ENCODE measurements at places on chromosomes 2 and 18.

- DNase-seq = no peak
These were observed 15.5 kb upstream of the DAPL1 start for GRCh38 chr2:158779621-158780020.

- no peak for DNase-seq
These were observed 1311.7 kb upstream of the SLC39A10 start for GRCh38 chr2:194345347-194345746.

- no peak for DNase-seq
These were observed 30.1 kb upstream of the ITGA6 start for GRCh38 chr2:172397148-172397834.

- DNase-seq = no peak
These were observed 6.2 kb downstream of the FAM210A start for GRCh38 chr18:13720123-13720522.

- DNase-seq = peak; percentile 56
These were observed 162.9 kb upstream of the ZNF516 start for GRCh38 chr18:76657911-76658470.

- no peak for DNase-seq
These were observed 312.4 kb downstream of the MTX2 start for GRCh38 chr2:176581557-176582165.

- no peak for DNase-seq
These were observed 106.7 kb upstream of the YPEL5 start for GRCh38 chr2:30040147-30040546.

DNA sequence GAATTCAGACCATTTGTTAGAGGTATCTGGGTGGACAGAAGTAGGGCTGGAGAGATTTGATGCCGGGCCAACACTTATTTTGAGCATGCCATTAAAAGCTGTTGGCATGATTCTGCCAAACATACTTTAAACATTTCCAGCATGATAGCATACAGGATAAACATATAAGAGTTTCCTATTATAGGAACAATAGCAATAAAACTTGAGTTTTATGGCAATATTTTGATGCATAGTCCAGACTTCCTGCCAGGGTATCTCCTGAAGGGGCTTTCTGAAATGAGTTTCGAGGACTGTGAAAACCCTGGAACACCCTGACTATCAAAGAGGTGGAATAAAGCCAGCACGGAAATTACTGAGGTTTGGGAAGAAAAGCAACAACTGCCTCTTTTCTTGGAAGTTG is 1398.0 kb upstream of the NXPH2 start:
- peak; percentile 58 for DNase-seq

DNA sequence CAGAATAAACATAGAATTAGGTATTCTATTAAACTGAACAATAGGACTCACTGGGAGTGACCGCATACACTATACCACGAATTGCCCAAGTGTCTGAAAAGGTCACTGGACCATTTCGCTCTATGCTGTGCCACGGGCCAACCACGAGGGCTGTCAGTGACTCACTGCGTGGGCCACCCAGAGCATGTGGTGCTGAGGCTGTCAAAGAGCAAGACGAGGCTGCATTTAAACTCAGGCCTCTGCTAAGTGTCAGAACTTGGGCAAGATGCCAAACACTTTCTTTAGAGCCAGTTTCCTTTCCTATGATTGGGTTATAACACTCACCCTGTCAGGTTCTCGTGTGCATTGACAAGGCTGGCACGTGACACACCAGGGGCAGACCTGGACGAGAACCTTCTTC is 97.5 kb downstream of the SH3YL1 start:
- DNase-seq = no peak

GRCh38 chr2:31411771-31412170 is 2.8 kb downstream of the XDH start:
- DNase-seq = no peak

Data from retinal pigment epithelial cell (primary cell).